ENCODE measurements at places on chromosomes 1 and 21. TPM values are rescaled to one million over a fixed set of nuclear protein-coding genes. Genes with fewer than 3 reads are reported as not detected.
A peak's percentile ranks its signal among the peaks of the same experiment; 100 is the strongest.

DNA sequence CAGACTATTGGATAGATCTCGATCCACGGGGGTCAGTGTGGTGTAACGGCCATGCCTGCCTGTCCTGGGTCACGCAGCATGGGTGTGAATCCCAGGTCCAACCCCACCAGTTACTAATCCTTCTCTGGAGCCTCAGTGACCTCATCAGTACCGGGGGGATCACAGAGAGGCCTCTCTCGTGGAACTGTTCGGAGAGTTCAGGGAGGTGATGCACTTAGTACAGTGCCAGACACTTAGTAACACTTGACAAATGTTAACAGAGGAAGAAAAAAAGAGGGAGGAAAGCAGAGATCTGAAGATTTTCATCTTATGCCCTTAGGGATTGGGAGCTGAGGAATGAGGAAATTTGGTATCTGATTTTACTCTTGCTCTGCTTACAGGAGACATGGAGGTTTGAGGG lies 2.9 kb downstream of the ABCA4 start:
- DNase-seq = no peak

DNA sequence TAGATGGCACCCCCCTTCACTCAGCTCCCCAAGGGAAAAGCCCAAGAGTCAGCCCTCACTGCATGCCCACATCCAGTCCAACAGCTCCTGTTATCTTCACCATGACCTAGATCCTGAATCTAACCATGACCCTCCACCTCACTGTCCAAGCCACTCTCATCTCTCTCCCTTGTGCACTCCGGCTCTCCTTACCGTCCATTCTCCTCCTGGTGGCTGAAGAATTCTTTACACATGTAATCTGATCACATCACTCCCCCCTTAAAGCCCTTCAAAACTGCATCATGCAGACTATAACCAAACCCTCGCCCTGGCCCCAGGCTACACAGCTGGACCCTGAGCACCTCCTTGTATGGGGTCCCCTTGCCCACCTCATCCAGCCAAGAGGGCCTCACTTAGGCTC lies 14.0 kb upstream of the PAQR7 start:
- no peak for DNase-seq

- DNase-seq = no peak
Observed at GRCh38 chr1:211591980-211592493, 13.1 kb upstream of the SLC30A1 start.

- no peak for DNase-seq
Observed at GRCh38 chr1:155049651-155050559, 1.2 kb upstream of the ADAM15 start.

- no peak for DNase-seq
Observed at GRCh38 chr1:87867626-87868025, 538.9 kb downstream of the LMO4 start.

DNA sequence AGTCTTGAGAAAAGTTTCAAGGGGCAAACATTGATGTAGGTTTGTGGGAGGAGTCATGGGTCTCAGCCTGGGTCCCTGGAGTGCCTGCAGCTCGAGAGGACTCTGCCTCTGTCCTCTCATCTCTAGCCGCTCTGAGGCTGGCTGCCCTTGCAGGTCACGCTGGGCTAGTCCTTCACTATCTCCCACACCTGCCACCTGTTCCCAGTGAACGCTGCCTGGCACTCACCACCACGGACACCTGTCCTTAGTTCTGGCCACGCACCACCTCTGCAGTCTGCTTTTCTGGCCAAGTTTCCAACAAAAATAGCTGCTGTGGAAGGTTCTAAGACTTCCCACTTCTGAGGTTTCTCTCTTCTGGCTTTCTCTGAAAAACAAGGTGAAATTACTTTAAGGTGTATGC lies 52.5 kb downstream of the SH3BGR start:
- DNase-seq = no peak

DNA sequence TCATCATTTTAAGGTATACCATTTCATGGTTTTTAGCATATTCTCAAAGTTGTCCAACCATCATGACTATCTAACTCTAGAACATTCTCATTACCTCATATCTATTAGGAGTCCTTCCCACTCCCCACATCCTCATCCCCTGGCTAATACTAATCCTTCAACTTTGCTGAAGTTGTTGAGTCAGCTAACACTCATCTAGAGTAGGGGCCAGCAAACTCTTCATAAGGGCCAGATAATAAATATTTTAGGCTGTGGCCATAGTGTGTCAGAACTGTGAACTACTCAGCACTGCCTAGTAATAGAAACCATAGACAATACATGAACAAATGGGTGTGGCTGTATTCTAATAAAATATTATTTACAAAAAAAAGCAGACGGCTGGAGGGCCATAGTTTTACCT lies 43.0 kb downstream of the TOR3A start:
- DNase-seq = no peak

GRCh38 chr1:117179471-117179870 lies 31.3 kb downstream of the VTCN1 start:
- DNase-seq = no peak

GRCh38 chr1:202616355-202616915 lies 93.8 kb downstream of the SYT2 start:
- no peak for DNase-seq

GRCh38 chr1:81477710-81478109 lies 323.0 kb upstream of the ADGRL2 start:
- no peak for DNase-seq

DNA sequence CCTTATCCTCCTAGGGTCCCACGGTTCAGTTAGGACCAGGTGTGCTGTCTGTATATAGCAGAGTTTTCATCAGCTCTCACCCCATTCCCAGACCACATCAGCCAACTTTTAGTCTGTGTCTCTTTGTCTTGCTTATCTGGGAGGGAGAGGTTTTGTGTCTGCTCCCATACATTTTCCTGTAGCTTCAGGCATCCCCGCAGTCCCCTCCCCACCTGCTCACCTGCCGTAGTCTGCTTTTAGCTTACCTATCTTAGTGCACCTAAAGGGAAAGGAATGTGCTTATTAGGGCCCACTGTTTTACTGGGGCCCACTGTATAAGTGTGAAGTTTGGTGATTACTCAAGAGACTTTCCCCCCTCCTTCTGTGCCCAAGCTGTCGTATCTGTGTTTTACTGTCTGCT lies 225.1 kb downstream of the PLA2G4A start:
- no peak for DNase-seq

- no peak for DNase-seq
Observed at GRCh38 chr1:11845641-11846335, 1.8 kb downstream of the NPPA start.

DNA sequence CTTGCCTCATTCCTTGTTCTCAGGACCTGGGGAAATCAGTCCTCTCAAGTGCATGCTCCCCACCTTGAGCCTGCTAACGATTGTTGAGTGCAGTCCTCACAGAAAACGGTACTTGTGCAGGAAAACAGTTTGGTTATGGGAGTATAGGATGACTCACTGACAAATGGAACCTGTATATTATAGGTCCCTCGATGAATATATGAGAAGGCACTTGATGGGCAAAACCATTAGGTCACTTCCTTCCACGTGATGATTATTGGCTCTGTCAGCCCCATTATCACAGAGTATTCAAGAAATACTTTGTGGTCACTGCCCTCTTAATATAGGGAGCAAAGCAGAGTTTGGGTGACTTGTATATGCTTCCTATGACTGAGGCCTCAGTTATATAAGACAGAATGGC lies 6.2 kb downstream of the CCDC17 start:
- DNase-seq = no peak

DNA sequence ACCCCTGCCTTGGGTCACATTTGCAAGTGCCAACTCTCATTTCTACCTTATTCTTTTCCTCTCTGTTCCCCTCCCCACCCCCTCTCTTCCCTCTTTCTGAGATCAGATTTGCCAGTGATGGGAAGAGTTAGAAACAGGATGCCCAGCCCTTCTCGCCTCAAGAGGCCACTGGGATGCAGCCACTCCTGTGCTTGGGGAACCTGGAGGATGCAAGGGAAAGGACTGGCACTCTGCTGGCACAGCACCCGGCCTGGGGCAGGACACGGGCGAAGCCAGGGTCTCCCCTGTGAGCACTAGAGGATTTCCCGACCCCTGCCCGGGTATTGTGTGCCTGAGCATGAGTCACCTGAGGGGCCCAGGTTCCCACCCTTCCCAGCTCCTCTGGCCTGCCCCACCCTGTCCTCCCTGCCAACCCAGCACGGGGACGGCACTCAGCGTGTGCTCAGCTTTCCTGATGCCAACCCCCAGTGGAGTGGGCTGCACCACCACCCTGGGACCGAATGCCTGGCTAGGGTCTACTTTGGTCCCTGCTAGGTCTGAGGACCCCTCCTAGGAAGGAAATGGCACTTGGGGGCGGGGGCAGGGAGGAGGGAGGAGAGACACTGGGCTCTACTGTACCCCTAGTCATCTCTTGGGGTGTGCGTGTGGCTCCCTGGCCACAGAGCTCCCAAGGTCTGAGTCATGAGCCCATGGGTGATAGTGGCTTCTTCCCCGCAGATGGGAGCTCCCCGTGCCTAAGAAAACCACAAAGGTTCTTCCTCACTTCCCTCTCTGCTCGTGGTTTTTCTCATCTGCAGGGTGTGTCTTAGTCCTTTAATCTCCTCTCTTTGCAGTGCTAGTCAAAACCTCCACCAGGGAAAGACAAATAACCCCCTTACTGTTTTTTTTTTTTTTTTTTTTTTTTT lies 12.4 kb downstream of the LMNA start:
- DNase-seq = no peak

GRCh38 chr1:164786980-164787833 lies 228.2 kb downstream of the PBX1 start:
- peak; percentile 72 for DNase-seq

Gene SHE
- total RNA-seq = 17.7 TPM

Gene THEM5
- total RNA-seq = not detected

Measured in urinary bladder (tissue), 4 donors.